ENCODE measurements at places on chromosomes 13 and 19.

GRCh38 chr13:23876265-23876664 lies 12.9 kb downstream of the MIPEP start:
- DNase-seq, result no peak

GRCh38 chr19:3057275-3057714 lies 5.0 kb downstream of the TLE5 start:
- DNase-seq, result no peak

DNA sequence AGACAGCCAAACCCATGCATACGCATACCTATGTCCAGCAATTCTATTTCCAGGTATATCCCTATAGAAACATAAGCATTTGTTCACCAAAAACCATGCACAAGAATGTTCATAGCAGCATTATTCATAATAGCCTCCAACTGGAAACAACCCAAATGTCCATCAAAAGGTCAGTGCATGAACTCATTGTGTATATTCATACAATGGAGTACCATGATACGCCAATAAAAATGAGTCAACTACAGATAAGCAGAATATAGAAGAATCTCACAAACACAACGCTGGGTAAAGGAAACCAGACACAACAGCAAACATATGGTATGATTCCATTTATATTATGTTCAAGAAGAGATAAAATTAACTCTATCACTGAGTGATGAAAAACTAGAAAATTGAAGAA lies 23.8 kb downstream of the DEDD2 start:
- no peak for DNase-seq

GRCh38 chr13:49858178-49858856 lies 65.8 kb upstream of the KPNA3 start:
- DNase-seq, result no peak

DNA sequence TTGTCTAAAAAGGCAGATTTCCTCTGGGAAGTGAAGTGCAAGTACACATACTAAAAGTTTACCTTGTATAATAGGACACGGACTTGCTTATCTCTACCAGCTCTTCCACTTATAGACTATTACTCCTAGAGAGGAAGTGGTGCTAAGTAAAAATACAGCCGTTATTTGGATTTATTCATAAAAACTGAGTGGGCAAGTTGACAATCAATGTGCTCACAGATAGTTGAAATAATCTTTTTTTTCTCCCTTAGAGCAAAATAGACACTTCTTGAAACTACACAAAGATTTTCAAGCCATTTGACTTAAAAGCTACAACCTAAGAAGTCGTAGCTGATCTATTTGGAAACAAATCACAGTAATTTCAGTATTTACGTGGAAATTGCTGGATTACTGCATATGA lies 2584.7 kb upstream of the PCDH20 start:
- no peak for DNase-seq

- no peak for DNase-seq
Measured at GRCh38 chr13:91946498-91947070, 548.2 kb downstream of the GPC5 start.

GRCh38 chr13:114108894-114109293 lies 23.5 kb downstream of the RASA3 start:
- DNase-seq, result no peak

DNA sequence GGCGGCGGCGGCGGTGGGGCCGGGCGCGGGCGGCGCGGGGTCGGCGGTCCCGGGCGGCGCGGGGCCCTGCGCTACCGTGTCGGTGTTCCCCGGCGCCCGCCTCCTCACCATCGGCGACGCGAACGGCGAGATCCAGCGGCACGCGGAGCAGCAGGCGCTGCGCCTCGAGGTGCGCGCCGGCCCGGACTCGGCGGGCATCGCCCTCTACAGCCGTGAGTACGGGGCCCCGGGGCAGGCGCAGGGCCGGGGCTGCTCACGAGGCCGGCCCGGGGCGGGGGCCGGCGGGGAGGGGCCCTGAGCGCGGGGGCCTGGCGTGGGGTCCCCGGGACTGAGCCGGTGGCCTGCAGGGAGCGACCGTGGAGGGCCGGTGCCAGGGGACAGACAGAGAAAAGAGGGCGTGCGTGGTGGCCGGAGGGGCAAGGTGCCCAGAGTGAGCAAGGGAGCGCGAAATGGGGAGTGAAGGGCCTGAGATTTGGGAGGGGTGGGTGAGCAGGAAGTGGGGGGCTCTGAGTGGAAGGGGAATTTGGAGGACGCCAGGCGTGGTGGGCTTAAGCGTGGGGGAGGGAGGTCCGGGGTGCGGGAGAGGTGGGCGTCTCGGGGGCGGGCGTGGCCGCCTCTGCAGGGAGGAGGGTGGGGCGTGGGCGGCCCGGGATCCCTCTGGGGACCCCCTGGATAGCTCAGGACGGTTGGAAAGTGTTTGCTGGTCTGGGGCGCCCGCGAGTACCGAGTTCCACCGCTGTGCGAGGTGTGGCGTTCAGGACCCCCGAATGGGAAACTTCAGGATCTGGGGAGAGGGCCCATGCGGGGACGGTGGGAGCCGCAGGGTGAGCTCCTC lies 575 bp downstream of the CARM1 start:
- no peak for DNase-seq

DNA sequence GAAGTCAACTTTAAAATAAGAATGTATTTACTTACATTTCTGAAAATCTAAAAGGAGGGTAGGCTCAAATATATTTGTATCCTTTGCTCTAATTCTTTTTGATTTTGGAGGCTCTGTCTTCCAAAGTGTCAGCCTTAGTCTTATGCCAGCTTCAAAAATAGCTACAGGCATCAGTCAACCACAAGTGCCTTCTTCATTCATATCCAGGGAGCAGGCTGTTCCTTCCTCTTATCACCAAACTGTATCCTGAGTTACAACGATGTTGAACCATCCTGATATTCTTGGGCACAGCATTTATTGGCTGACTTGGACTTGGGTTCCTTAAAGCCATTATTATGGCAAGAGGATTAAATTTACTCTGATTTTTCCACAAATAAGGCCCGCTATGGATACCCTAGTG lies 1161.3 kb downstream of the PCDH17 start:
- no peak for DNase-seq

DNA sequence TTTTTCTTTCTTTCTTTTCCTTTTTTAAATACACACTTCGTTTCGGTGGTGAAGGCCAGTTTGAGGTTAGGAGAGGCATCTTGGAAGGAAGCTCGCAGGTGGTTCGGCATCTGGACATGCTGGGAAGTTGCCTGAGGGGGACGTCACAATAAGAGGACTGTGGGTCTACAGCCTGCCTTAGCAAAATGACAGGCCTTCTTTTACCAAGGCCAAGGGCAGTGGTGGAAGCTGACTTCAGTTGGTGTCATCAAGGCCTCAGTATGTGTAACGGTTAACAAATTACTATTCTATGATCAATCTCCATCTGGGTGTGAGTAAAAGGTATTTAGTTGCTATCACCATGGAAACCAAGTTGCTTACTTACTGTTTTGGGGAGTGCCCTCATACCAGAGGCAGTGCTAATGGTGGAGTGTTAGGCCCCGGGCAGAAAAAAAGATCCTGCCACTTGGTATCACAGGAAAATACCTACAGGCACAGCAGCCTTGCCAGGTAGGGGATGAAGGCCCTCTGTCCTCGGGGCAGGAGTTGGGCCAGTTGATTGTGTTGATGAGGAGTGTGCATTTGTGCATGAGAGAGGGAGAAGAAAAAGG lies 10.3 kb downstream of the ACTN4 start:
- DNase-seq, result no peak

GRCh38 chr19:40286971-40287421 lies 1.9 kb upstream of the AKT2 start:
- no peak for DNase-seq

GRCh38 chr13:96900986-96901385 lies 93.3 kb downstream of the OXGR1 start:
- DNase-seq, result no peak

GRCh38 chr19:18967358-18968146 lies 26.5 kb upstream of the HOMER3 start:
- no peak for DNase-seq

DNA sequence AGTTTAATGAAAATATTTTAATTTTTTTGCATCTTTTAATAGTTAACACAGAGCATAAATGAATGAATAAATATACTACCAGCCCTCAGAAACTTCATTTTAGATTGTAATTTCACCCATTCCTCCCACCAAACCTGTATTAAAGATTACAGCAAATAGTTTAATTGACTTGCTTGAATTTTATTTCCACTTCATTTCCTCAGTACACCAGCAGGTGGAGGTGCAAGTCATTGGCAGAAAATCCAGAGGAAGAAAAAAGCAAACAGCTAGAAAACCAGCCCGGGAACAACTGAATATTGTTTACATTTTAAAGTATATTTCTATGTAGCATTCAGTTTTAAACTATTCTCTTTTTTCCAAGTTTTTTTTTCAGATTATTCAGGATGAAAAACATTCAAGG lies 177.8 kb downstream of the OLFM4 start:
- DNase-seq, result no peak

DNA sequence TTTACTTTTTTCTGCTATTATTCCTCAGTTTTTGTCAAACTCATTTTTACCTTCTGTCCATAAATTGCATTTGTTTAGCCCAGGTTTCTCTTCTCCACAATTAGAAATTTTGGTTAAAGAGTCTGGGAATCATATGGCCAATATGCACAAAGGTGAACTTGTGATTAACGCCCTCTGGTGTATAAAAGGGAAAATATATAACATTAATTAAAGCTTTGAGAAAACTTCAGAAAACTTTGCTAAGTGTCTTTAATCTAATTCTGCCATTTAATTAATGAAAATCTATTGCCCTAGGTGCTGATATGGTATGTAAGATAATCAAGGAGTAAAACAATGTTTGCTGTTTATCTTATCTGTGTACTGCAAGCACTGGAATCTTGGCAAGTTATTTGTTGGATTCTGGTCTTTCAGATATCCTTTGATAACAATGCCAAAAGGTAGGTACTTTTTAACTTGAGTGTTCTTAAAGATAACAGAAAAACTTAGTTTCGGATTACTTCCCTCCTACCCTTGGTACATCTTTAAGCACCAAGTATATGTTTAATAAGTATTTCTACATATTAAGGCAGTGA lies 402.6 kb downstream of the SUCLA2 start:
- DNase-seq, result no peak

- DNase-seq, result no peak
Measured at GRCh38 chr13:37087486-37087885, 18.0 kb downstream of the CSNK1A1L start.

DNA sequence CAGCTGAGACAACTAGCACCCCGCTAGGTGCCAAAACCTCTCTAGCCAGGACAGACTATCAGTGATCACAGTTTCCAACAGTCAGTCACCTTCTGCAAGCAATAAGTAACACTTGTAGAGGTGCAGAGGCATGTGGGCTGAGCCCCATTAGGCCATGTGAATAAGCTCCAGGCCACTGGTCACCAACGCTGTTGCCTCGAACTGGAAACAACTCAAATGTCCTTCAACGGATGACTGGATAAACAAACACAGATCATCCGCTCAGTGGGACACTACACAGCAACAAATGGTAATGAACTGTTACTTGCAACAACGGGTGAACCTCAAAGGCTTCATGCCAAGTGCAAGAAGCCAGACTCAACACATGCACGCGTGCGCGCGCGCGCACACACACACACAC lies 27.5 kb upstream of the TMEM160 start:
- DNase-seq, result no peak

GRCh38 chr13:36261976-36262375 lies 35.6 kb downstream of the CCDC169 start:
- no peak for DNase-seq

GRCh38 chr19:472005-472858 lies 11.4 kb upstream of the SHC2 start:
- DNase-seq, result no peak

DNA sequence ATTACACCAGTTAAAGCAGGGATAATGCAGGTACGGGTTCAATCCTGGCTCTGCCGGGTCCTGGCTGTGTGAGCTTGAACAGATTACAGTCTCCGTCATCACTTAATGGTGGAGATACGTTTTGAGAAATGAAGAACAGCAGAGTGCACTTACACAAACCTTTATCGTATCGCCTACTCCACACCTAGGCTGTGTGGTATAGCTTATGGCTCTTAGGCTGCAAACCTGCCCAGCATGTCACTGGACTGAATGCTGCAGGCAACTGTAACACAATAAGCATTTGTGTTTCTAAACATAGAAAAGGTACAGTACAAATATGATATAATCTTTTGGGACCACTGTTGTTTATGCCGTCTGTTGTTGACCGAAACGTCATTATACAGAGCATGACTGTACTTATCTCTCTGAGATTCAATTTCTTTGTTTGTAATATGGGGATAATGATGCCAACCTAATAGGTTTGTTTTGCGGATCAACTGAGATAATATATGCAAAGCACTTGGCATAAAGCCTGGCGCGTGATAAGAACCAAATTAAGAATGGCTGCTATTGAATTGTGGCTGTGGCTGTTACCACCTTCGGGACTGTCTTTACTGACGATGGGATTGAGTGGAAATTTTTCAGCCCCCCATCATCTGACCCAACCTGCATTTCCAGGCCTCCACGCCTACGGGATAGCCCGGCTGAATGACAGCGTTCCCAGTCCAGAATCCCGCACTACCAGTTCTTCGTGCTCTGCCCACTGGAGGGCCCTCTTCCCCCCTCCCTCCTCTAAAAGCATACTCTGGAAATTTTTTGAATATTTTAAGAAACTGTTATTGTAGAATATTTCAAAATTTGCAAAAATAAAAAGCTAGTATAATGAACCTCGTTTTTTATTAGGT lies 11.2 kb downstream of the KRTDAP start:
- no peak for DNase-seq

GRCh38 chr13:57858376-57858775 lies 226.8 kb downstream of the PCDH17 start:
- no peak for DNase-seq

GRCh38 chr19:30911491-30911890 lies 437.7 kb downstream of the TSHZ3 start:
- no peak for DNase-seq

DNA sequence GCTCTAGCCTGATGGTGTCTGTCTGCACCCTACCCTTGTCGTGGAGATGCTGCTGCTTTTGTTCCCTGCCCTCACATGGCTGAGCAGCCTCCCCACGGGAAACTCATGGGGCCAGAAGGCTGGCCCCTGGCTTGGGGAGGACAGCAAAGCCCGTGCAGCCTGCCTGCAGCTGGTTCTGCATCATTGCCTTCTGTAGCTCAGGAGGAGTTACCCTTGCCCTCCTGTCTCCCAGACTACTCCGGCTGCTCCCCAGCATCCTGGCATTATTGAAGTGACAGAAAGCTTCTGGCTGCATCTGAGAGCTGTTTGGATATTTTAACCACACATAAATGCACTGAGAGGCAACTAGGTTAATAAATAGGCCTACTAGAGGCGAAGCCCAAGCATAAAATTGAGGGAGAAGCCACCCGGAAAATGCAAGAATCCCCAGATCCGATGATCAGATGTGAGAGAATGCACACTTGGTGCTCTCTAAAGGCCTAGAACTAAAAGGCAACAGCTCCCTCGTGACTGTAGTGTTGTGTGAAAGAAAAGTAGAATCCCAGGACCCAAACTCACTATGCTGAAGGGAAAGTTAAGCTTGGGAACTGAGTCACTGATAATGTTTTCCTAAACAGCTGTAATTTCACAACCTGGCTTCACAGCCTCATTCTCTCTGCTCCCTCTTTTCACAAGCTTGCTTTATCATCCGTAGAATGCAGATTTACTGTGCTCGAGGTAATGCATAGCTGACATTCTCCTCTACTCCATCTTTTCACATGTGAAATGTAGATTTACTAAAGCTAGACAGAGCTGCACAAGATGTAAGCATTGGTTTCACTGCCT lies 110.8 kb downstream of the TNFRSF19 start:
- DNase-seq, result no peak
